MV-4-11 (cell line): ENCODE measurements at places on chromosomes 11 and 22.

GRCh38 chr22:26589845-26590736 lies at the start of gene TPST2:
TSS of gene TPST2 (minus strand) at chr22:26590132. CDS start at chr22:26541630, 48,502 bp downstream.
- DNase-seq, result peak; percentile 59

DNA sequence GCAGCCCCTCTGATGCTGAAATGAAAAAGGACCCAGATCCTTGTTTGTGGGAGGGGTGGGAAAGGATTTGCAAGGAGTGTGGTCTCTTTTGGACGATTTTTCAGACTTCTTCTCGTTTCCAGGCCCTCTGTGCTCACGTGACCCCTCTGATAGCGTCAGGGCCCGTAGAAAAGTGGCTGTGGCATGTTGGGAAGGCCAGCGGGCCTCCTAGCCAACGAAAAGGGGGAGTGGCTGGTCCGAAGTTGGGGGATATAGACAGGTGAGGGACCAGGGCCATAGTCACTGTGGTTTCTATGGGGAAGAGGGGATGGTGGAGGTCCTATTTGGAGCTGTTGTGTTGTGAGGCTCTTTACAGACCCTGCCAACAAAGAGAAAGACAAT lies 6.6 kb downstream of the PARVB start:
- DNase-seq, result no peak

DNA sequence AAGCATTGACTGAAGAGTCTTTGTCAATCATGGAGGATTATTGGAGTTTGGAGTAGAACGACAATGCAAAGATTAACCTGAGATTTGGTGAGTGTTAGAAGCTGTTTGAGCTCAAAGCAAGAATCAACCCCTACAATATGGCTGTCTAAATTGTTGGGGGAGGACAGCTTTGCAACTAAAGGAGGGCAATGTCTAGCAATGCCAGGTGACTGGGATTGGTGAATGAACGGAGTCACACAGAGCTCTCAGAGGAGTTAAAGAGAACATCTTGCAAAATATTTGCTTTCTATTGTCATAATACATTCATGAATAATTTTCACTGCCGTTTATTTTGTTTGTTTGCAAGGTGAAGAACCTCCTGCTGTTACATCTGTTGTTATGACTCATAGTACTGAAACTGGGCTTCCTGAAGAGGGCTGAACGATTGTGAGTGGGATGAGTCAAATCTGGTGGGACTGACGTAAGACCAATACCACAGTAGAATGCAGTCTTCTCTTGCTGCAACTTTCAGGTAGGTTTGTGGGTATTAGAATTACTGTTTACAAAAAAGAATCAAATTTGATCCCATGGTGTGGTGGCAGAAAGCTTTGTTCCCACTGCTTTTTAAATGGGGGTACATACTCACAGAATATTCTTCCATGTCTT lies 281.9 kb downstream of the CADM1 start:
- DNase-seq, result peak; percentile 34

GRCh38 chr22:30077279-30077880 lies 2.9 kb upstream of the HORMAD2 start:
- DNase-seq, result no peak

- no peak for DNase-seq
Measured at GRCh38 chr11:11641581-11641980, 19.8 kb upstream of the GALNT18 start.

- no peak for DNase-seq
Measured at GRCh38 chr11:76648061-76648460, 22.5 kb downstream of the LRRC32 start.

GRCh38 chr22:30909306-30909705 lies 59.3 kb downstream of the MORC2 start:
- DNase-seq, result no peak

GRCh38 chr22:17407643-17408042 lies 38.4 kb downstream of the CECR2 start:
- no peak for DNase-seq

- DNase-seq, result no peak
Measured at GRCh38 chr11:95556342-95557163, 233.0 kb downstream of the FAM76B start.
